Right lobe of liver (tissue), 6 donors: ENCODE measurements at places on chromosomes 4 and X.

DNA sequence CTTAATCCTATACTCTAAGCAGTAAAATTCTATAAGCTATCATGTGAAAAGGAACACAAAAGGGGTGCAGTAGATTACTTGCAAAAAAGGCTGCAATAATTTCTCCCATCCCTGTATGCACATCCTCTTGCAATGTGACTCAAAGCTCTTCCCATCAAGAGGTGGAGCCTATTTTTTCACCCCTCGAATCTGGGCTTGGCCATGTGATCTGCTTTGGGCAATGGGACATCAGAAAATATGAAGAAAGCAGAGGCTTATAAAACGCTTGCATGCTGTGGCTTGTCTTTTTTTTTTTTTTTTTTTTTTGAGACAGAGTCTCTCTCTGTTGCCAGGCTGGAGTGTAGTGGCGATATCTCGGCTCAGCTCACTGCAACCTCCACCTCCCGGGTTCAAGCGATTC is 33.0 kb downstream of the GEMIN8 start:
- DNase-seq: no peak

DNA sequence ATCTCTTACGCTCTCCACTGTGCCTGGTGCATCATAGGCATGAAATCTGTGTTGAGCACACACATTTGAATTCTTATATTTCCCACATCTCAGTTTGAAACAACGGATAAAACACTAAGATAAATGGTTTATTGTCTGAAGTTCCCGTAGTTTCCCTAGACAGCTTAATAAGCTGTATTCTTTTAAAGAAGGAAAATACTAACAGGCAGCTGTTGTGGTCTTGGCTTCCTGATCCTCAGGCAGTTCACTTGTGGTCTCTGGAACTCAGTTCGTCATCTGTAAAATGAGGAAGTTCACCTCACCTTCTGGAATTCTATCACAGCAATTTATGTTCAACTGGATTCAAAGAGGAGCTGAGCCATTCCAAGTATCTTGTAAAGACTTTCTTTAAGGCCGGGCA is 1805.6 kb upstream of the TENM3 start:
- DNase-seq: no peak

GRCh38 chrX:146241902-146242301 is 424.3 kb downstream of the SLITRK2 start:
- DNase-seq: no peak

GRCh38 chr4:15043226-15043625 is 40.9 kb downstream of the CPEB2 start:
- no peak for DNase-seq

- no peak for DNase-seq
Measured at GRCh38 chr4:57333684-57334083, 223.5 kb upstream of the IGFBP7 start.

DNA sequence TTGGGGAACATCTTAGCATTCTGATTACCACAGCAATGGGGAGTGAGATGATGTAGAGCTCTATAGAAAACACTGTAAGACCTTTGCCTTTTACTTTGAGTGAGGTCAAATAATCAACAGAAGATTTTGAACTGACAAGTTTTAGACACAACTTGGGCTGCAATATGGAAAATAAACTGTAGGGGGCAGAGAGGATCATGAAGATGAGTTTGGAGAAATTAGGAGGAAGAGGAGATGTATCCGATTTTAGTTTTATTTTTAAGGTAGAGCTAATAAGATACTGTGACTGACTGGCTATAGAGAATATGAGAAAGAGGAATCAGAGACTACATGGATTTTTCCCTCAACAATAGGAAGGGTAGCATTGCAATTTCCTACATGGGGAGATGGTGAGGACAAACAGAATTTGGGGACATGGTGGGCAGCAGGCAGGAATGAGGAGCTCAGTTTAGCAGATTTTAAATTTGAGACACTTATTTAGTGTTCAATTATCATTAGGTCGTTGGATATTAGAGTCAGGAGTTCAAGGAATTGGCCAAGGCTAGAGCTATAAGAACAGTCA is 563.1 kb downstream of the INPP4B start:
- no peak for DNase-seq

- DNase-seq: no peak
Measured at GRCh38 chr4:151912632-151913031, 151.8 kb upstream of the GATB start.

- no peak for DNase-seq
Measured at GRCh38 chr4:160406263-160406825, 1303.5 kb downstream of the RAPGEF2 start.

DNA sequence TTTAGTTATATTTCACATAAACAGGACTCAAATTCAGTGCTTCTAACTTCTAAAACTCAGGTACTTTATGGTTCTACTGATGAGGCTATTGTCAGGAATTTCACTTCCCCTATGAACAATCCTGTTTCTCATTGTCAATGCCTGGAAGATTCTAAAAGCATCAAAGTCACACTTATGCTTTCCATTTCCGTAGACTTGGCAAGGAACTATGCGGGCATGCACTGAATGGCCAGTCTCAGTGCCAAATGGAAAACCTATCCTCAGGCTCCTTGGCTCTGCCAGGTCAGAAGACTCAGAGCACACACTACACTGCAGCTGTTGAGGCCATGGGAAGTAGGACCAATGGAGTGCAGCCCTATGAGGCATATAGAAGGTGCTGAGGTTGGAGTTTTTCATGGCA is 97.0 kb upstream of the PTPN13 start:
- no peak for DNase-seq

GRCh38 chr4:156475322-156475721 is 496.3 kb downstream of the PDGFC start:
- DNase-seq: no peak

- DNase-seq: no peak
Measured at GRCh38 chr4:31877429-31877828, 1157.3 kb downstream of the PCDH7 start.

GRCh38 chr4:153987291-153987690 is 198.4 kb upstream of the SFRP2 start:
- no peak for DNase-seq

GRCh38 chr4:80202190-80202711 is 4.9 kb downstream of the PRDM8 start:
- DNase-seq: peak; percentile 87

DNA sequence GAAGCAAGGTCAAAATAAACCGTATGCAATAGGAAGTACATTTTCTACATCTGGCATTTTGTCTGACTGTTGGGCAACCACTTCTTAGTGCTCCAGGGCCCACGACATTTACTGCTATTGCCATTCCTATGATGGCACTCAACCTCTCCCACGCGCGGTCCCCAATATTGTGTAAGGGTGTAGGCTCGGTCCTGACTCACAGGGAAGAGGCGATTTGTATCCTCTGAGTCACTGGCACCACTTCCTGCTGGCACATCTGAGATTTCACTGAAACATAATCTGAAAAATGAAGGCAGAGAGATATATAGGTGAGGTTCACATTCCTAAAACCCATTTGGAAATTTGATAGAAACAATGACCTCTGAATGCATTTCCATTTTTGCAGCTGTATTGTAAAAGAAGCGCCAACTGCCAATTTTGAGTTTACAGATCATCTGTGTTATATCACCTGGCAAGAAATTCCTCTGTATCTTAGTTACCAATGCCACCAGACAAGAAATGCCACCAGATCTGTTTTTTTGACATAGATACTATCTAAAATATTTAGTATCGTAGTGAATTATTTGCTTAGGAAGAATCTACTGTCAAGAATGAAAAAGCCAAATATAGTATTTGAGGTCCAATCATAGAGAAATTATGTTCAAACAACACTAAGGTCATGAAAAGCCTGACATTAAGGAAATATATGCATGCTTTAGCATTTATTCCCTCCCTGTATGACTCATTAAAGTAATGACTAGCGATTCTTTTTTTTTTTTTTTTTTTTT is 9.8 kb downstream of the EREG start:
- peak; percentile 28 for DNase-seq

- no peak for DNase-seq
Measured at GRCh38 chr4:150817017-150817416, 198.1 kb downstream of the LRBA start.

DNA sequence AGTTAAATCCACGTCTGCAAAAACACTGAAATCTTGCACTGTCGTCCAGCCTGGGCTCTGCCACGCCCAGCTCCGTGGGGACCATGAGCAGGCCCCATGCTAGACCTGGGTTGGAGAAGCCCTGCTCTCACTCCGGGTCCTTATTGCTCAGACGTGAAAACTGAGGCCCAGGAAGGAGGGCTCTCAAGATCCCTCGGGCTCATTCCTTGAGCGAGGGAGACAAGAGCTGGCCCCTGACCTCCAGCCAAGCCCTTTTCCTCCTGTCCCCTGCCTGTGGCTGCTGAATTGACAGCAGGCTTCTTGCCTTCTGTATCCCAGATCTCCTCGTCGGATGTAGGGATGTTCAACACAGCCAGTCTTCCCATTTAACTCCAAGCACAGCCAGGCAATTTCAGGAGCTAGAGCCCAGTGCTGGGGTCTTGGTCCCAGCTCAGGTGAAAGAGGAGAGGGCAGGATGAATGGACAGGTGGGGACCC is 109.5 kb downstream of the CPZ start:
- DNase-seq: no peak

- DNase-seq: no peak
Measured at GRCh38 chrX:53239474-53239873, 14.5 kb upstream of the KDM5C start.

DNA sequence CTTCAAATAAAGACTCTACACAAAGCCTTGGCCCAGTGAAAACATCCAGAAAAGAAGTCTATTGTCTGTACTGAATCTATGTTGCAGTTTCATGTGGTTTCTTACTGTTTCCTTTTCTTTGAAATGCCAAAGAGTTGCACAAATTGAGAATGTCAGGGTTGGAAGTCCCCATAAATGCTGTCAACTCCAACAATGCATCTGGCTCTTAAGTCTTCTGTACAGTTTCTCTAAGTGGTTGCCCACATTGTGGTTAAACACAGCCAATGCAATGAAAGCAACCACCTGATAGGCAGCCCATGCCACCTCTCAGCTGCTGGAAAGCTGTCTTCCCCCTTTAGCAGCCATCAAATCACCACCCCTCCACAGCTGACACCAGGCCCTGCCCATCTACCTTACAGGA is 67.2 kb upstream of the C1GALT1C1 start:
- no peak for DNase-seq

GRCh38 chr4:128107766-128108165 is 46.7 kb downstream of the LARP1B start:
- no peak for DNase-seq

DNA sequence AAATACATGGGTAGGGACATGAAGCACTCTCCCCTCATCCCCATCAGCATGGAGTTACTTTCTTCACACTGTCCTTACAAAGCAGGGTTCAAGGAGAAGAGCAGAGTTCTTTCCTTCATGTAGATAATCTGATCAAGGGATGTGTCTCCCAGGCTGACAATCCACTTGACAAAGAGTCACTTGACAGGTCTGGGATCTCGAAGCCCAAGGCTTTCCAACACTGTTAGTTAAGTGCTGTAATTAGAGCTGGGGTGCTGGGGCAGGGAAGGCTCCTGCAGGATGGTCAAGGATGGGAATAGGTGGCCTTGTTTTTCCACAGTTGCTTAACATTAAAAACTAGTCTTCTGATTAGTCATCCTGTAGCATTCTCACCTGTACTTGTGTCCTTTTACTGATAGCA is 38.0 kb downstream of the CCNG2 start:
- DNase-seq: no peak

- DNase-seq: no peak
Measured at GRCh38 chr4:10036807-10037342, 15.6 kb upstream of the SLC2A9 start.

DNA sequence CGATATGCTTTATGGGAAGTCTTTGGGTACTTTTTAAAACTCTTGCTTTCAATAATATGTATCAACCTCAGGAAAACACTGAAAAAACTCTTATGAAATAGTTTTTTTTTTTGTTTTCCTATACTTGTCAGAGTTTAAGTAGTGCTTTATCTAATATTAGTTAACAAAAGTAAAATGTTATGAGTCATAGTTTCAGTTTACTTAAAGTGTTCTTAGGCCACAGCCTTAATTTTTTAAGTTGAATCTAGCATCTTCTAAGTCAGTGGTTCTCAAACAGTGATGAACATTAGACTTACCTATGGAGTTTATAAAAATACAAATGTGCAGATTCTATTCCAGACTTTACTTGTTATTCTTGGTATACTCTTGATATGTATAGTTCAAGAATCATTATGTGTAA is 26.3 kb upstream of the ADGRL3 start:
- no peak for DNase-seq

DNA sequence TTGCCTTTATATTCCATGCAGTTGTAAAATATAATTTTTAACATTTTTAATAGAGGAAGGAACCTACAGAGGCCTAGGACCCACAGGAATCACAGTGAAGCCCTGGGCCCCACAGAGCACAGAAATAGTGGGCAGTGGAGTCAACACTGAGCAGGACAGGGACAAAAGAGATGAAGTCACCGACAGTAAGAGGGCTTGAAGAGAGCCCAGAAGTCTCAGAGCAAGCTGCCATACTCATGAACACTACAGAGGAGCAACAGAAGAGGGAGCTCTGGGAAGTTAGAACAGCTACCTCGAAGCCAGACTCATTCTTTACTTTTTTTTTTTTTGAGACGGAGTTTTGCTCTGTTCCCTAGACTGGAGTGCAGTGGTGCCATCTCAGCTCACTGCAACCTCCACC is 149.3 kb upstream of the TENM3 start:
- no peak for DNase-seq

DNA sequence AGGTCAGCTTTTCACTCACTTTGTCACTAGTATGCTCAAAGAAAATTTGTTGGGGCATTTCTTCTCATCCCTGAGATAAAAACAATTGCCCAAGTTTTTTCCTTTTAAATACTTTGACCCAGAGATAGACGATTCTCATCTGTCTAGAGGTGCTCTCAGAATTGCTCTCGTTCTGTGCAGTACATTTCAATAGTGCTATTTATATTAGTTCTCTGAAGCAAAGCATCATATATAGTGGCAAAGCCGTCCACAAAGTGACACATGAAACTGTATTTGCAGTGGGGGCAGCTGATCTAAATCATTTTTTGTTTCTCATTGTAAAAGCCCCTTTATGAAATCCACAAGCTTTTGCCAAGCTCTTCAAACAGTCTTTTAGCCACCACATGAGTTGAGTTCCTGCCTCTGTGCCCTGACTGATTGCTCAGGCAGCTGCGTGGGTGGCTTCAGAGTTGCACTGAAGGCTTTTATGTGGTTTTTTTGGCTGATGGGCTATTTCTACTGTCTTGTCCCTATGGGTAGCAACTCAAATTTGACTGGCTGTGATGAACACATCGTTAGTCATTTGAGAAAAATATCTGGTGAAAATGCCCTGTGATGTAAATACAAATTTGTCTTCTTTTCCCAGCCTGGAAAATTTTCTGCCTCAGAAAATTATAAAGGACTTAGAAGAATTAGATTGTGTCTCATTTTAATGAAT is 119.1 kb upstream of the OTUD4 start:
- no peak for DNase-seq

GRCh38 chrX:22534643-22535042 is 261.9 kb downstream of the CBLL2 start:
- no peak for DNase-seq
